Common myeloid progenitor, CD34-positive (primary cell): ENCODE measurements at places on chromosomes 13 and 19.
A peak's percentile ranks its signal among the peaks of the same experiment; 100 is the strongest.

- no peaks in the 10 kb centered on the region for H3K27me3 ChIP-seq
- peak; percentile 64 for DNase-seq
- H3K4me1 ChIP-seq, result peaks cover 12% of the 10 kb centered on the region
- peaks cover 5% of the 10 kb centered on the region for H3K36me3 ChIP-seq
- H3K4me3 ChIP-seq, result no peak overlapping the region
These were observed 123.3 kb downstream of the VWA8 start for GRCh38 chr13:41837629-41838028.

- no peaks in the 10 kb centered on the region for H3K27me3 ChIP-seq
- no peak for DNase-seq
- no peak overlapping the region for H3K4me3 ChIP-seq
These were observed 16.6 kb upstream of the LSM14A start for GRCh38 chr19:34155686-34156085.

- no peaks in the 10 kb centered on the region for H3K36me3 ChIP-seq
- H3K4me3 ChIP-seq, result no peak overlapping the region
- no peaks in the 10 kb centered on the region for H3K4me1 ChIP-seq
- H3K27me3 ChIP-seq, result no peaks in the 10 kb centered on the region
- H3K27ac ChIP-seq, result no peak overlapping the region
- DNase-seq, result no peak
These were observed 188.2 kb downstream of the KCNRG start for GRCh38 chr13:50203256-50203941.

DNA sequence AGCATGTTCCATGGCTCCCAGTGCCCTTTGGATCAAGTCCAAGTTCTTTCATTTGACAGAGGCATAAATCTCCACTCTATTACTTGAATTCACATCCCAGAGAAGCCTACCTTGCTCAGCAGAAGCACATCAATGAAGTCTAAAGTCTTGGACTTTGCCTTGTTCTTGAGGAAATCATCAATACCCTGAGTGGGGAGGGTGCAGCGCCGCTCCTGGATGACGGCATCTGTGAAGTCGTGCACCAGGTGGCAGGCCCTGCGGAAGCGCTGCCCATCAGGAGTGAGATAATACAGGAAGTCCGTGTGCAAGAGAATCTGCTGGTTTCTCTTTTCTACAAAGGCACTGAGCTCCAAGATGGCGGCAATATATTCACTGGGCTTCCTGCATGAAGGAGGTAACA is 10.6 kb downstream of the CYP4F11 start:
- DNase-seq, result no peak
- peaks cover 4% of the 10 kb centered on the region for H3K27me3 ChIP-seq
- no peaks in the 10 kb centered on the region for H3K4me1 ChIP-seq
- no peak overlapping the region for H3K27ac ChIP-seq
- no peaks in the 10 kb centered on the region for H3K36me3 ChIP-seq
- H3K4me3 ChIP-seq, result no peak overlapping the region

- H3K4me1 ChIP-seq, result no peaks in the 10 kb centered on the region
- H3K4me3 ChIP-seq, result no peak overlapping the region
- no peak for DNase-seq
These were observed 2005.5 kb upstream of the PCDH20 start for GRCh38 chr13:63421123-63421522.

DNA sequence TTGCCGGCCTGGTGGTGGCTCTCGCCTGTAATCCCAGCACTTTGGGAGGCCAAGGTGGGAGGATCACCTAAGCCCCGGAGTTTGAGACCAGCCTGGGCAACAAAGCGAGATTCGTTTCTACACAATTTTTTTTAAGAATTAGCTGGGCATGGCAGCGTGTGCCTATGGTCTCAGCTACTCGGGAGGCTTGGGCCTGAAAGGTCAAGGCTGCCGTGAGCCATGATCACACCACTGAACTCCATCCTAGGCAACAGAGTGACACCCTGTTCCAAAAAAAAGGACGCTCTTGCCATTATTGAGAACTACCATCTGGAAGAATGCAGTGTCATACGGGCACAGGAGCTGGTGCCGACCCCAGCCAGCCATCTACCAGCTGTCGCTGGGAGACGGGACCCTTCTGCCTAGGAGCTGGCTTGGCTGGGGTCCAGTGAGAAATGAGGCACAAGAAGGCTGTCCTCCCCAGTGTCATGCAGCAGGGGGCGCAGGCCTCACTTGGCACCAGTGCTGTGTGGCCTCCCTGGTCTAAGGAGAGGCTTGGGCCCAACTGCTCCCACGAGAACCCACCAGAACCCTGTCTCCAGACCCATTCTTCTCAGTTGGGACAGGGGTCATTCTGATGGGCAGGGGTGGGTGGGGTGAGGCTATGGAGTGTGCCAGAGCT is 12.2 kb upstream of the RELB start:
- no peaks in the 10 kb centered on the region for H3K27me3 ChIP-seq
- no peaks in the 10 kb centered on the region for H3K4me1 ChIP-seq
- H3K27ac ChIP-seq, result no peak overlapping the region
- H3K36me3 ChIP-seq, result peaks cover 29% of the 10 kb centered on the region
- peak; percentile 75 for DNase-seq
- no peak overlapping the region for H3K4me3 ChIP-seq

- H3K36me3 ChIP-seq, result no peaks in the 10 kb centered on the region
- DNase-seq, result no peak
- H3K4me3 ChIP-seq, result no peak overlapping the region
- H3K27ac ChIP-seq, result no peak overlapping the region
These were observed 420.5 kb upstream of the KLF12 start for GRCh38 chr13:74554569-74555275.

GRCh38 chr13:80259159-80259558 is 81.8 kb downstream of the SPRY2 start:
- H3K27ac ChIP-seq, result no peak overlapping the region
- no peaks in the 10 kb centered on the region for H3K27me3 ChIP-seq
- peaks cover 6% of the 10 kb centered on the region for H3K4me1 ChIP-seq
- no peak for DNase-seq

- no peaks in the 10 kb centered on the region for H3K36me3 ChIP-seq
- H3K4me3 ChIP-seq, result no peak overlapping the region
- H3K4me1 ChIP-seq, result no peaks in the 10 kb centered on the region
- DNase-seq, result no peak
These were observed 530.4 kb downstream of the DIAPH3 start for GRCh38 chr13:59633290-59633689.

DNA sequence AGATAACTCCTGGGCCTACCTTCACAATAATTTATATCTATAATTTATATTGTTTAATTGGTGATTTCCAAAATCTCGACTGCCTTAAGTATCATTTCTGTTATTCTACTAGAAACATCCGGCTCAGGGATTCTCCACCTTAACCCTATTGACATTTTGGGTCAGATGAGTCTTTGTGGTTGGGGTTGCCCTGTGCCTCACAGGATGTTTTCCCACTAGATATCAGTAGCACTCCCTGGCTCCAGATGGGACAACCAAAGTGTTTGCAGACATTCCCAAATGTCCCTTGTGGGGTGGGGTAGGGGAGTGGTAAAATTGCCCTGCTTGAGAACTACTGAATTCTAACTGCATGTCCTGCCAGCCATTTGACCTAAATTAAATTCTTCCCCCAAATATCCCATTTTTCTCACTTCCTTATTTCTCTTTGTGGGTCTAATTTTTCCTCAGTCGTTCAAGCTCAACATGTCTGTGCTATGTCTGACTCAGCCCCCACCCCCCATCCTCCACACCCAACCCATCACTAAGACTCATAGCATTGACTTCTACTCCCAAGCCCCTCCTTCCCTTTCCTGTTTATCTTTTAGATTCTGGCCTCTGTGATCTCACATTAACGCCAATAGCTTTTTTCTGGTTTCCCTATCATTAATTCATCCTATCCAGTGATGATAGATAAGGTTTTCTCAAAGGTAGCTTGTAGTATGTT is 545.1 kb downstream of the EFNB2 start:
- no peak overlapping the region for H3K4me3 ChIP-seq
- no peaks in the 10 kb centered on the region for H3K4me1 ChIP-seq
- H3K36me3 ChIP-seq, result no peaks in the 10 kb centered on the region
- H3K27me3 ChIP-seq, result no peaks in the 10 kb centered on the region
- no peak for DNase-seq

DNA sequence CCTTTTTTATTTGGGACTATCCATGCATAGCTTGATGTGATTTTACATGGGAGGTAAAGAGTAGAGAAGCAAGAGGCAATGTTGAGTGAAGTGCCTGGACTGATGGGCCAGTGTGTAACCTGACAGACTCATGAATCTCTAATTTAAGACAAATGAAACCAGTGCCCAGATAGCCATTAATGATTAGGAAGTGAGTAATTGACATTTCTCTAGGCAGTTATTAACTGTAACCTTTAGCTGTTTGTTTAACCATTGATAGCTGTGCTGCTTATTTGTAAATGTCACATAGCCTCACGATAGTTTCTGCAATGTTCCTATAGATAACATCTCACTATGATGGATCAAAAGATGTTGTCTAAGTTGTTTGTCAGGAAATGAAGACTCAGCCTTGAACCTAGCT is 1047.5 kb upstream of the SPRY2 start:
- no peak overlapping the region for H3K4me3 ChIP-seq
- no peak for DNase-seq
- H3K36me3 ChIP-seq, result no peaks in the 10 kb centered on the region
- H3K27me3 ChIP-seq, result no peaks in the 10 kb centered on the region
- no peaks in the 10 kb centered on the region for H3K4me1 ChIP-seq
- no peak overlapping the region for H3K27ac ChIP-seq

- H3K4me1 ChIP-seq, result peaks cover 36% of the 10 kb centered on the region
- peak overlapping the region; percentile 81 for H3K4me3 ChIP-seq
- DNase-seq, result peak; percentile 78
- H3K36me3 ChIP-seq, result peaks cover 2% of the 10 kb centered on the region
These were observed 1.5 kb downstream of the RGCC start for GRCh38 chr13:41458761-41459431.

GRCh38 chr19:51009061-51009891 is 7.9 kb upstream of the KLK8 start:
- H3K4me1 ChIP-seq, result no peaks in the 10 kb centered on the region
- peaks cover 63% of the 10 kb centered on the region for H3K27me3 ChIP-seq
- no peaks in the 10 kb centered on the region for H3K36me3 ChIP-seq
- H3K27ac ChIP-seq, result no peak overlapping the region
- no peak overlapping the region for H3K4me3 ChIP-seq

DNA sequence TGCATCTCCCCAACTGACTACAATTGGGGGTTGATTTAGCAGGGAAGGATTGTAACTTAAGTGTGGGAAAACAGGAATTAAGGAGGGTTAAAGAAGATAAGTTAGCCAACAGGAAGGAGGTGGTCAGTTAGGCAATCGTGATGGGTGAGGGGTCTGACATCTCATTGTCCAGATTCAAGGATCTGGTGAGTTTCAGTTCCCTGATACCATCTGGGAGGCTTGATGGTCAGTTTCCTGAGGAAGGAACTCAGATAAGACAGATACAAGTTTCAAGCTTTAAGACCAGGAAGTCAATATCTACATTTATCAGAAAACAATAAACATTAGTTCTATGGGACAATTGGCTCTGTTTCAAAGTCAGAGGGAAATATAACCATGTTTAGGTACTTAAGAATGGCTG is 601.8 kb downstream of the SLITRK6 start:
- no peak overlapping the region for H3K27ac ChIP-seq
- no peaks in the 10 kb centered on the region for H3K4me1 ChIP-seq
- no peaks in the 10 kb centered on the region for H3K36me3 ChIP-seq
